ENCODE measurements at places on chromosomes 4 and X.

GRCh38 chrX:47162927-47163583, 18.0 kb downstream of the RBM10 start:
- no peak for DNase-seq

- no peak for DNase-seq
Measured at GRCh38 chrX:34341258-34341657, 209.1 kb upstream of the FAM47A start.

- DNase-seq: no peak
Measured at GRCh38 chr4:54423066-54423465, 194.0 kb downstream of the PDGFRA start.

DNA sequence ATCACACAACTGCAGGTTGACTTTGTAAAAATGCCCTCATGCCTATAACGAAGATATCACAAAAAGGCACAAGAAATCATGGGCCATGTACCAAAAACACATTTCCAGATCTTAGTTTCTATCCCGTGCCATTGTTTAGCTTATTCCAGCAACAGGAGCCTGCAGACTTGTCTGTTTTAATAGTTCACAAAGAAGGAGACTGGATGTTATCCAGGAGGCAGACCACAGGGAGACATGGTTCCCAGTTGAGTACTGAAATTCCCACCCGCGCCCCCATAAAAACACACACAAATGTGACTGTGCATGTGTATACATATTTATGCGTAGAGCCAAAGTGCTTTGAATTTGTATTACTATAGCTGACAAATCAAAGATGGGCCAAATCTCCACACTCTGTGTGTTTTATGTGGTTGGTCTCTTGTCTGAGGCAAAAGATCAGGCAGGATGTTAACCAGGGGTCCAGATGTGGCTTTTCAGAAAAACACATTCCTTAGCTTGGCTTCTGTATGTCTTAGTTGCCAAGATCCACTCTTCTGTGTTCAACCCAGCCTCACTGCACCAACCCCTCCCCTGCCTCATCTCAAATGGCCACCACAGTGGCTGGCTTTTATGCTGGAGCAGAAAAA, 469.2 kb upstream of the DIPK2B start:
- no peak for DNase-seq

DNA sequence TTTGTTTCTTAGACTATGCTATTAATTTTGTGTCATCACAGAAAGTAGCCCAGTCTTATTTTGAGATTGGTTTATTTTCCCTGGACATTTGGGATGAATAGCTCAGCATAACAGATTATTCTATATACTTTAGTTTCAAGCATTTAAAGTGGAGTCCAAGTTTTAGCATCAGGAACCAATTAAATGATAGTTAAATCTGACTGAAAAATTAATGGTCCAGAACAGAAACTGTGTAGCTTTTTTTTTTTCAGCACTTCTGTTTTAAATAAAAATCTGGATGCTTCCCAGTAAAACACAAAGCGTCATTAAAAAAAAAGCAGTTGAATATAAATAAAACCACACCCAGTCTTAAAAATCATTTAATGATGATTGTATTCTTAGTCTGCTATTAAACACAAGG, 59.4 kb upstream of the PITX2 start:
- DNase-seq: no peak

GRCh38 chrX:37834937-37835336, 12.4 kb downstream of the DYNLT3 start:
- DNase-seq: no peak

GRCh38 chrX:152642931-152643564, 5.4 kb downstream of the GABRQ start:
- DNase-seq: no peak

GRCh38 chr4:165927815-165928214, 54.8 kb downstream of the TLL1 start:
- DNase-seq: no peak

GRCh38 chr4:94690851-94691254, 66.9 kb upstream of the BMPR1B start:
- no peak for DNase-seq

GRCh38 chr4:42281324-42282020, 115.8 kb upstream of the SHISA3 start:
- DNase-seq: no peak

DNA sequence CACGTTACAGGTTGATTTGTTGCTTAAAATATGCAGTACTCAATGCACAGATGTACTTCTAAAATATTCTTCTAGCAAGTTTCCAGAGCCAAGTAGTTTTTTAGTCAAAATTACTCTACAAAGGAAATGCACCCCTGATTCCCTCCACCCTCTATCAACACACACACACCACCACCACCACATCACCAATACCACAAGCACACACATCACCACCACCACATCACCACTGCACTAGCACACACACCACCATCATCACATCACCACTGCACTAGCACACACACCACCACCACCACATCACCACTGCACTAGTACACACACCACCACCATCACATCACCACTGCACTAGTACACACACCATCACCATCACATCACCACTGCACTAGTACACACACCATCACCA, 105.2 kb upstream of the FRG1 start:
- no peak for DNase-seq
